ENCODE measurements at places on chromosomes 2 and 18.

DNA sequence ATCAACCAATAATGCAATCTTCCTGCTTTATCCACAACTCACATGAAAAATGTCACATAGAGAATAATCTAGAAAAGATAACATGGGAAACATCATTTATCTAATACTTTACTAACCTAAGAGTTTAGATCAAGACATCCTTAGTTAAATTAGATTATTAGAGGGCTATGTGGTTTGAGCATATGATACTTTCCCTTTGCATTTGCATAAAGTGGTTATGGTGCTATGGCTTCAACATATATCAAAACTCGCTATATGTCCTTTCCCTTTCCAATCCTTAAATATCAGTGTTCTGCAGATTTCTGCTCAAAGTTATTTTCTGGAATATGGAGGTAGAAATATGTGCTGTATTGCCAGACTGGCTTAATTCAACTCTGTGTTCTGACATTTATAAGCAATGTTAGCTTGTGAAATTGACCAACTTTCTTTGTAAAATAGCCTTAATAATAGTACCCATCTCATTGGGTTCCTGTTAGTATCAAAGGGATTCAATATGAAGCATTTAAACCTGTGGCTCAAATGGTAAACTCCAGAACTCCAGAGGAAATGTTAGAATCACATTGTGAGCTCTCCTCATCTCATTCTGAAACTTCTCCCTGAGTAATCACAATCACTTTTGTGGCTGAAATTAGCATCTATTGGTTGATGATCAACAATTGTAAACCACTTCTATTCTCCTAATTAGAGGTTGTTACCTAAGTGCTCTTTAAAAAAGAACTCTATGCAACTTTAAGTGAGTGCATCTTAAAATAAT lies 1089.9 kb upstream of the SLC39A10 start:
- no peak for DNase-seq

DNA sequence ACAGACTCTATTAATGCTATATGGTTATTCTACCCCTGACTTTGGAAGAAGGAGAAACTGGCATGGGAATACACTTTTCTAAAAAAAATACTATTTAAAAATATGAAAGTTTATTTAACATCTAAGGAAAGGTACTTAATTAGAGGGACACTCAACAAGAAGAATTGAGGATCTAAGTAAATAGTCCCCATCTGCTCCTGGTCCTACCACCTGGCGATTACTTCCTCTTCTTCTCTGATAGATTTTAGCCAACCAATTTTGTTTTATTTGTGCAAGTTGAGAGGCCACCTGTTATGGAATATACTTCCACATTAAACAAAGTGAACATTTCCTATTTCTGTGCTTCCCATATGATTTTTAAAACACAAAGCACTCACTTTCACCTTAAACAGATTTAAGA lies 111.7 kb downstream of the BCL2 start:
- DNase-seq = peak; percentile 2

DNA sequence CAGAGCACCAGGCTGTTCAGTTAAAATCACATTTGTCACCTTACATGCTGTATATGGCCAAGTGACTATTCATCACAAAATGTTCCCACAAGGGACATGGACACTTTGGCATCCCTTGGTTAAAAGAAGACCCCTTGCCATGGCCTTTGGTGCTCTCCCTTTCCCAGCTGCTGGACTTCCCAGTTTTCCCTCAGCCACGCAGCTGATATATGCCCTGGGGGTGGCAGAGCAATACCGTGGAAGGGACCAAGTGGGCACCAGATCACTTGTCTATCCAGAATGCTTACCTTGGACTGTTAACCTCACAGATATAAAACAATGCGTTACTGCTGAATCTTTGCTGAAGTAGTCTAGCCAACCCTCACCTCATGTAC lies 35.3 kb downstream of the PAIP2B start:
- DNase-seq = no peak

DNA sequence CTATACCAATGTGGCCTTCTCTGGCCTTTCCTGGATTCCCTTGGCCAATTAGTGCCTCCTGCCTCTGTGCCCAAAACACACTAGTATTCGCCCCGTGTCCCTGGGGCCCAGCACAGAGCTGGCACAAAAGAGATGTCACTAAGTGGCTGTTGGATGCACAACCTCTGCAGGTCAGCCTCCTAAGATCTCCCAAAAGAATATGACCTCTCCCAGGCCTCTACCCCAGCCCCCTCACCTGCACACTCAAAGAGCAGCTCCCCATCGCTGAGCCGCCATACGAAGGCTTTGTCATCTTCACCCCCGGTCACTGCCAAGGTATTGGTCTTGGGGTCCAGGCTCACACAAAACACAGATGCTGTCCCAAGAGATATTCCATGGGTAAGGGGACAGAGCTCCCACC lies 2.7 kb downstream of the AAMP start:
- no peak for DNase-seq

GRCh38 chr18:9233771-9234440 lies 97.3 kb downstream of the ANKRD12 start:
- DNase-seq = no peak

- DNase-seq = no peak
Observed at GRCh38 chr2:235216901-235217300, 265.1 kb downstream of the SH3BP4 start.

DNA sequence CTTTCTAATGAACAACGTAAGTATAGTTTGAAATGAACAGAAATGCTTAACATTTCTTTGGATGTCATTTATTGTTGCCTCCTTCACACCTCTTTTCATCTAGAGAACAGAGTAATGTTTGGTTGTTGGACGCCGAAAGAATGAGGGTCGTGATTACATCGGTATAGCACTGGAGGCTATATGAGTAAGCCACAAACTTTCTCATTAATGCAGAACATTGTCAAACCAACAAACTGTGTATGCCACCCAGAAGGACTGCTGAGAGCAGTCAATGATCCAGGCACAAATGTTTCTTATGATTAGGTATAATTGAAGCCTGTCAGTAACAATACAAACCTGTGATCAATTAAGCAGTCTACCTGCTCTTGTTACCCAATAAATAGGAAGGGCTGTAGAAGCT lies 1494.7 kb upstream of the NXPH2 start:
- DNase-seq = no peak

GRCh38 chr2:203453858-203454451 lies 81.1 kb downstream of the RAPH1 start:
- peak; percentile 65 for DNase-seq

- no peak for DNase-seq
Observed at GRCh38 chr2:47313728-47314127, 89.2 kb upstream of the MSH2 start.
